ENCODE measurements at places on chromosomes 4 and X.
A peak's percentile ranks its signal among the peaks of the same experiment; 100 is the strongest.

DNA sequence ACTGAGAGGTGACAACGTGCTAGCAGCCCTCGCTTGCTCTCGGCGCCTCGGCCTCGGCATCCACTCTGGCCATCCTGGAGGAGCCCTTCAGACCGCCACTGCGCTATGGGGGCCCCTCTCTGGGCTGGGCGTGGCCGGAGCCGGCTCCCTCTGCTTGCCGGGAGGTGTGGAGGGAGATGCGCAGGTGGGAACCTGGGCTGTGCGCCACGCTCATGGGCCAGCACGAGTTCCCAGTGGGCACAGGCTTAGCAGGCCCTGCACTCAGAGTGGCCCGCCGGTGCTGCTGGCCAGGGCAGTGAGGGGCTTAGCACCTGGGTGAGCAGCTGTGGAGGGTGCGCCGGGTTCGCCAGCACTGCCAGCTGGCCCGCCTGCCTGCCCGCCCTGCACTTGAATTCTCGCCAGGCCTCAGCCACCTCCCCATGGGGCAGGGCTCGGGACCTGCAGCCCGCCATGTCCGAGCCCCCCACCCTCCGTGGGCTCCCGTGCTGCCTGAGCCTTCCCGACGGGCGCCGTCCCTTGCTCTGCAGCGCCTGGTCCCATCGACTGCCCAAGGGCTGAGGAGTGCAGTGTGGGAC, 148.0 kb downstream of the RAPGEF2 start:
- no peak for DNase-seq

DNA sequence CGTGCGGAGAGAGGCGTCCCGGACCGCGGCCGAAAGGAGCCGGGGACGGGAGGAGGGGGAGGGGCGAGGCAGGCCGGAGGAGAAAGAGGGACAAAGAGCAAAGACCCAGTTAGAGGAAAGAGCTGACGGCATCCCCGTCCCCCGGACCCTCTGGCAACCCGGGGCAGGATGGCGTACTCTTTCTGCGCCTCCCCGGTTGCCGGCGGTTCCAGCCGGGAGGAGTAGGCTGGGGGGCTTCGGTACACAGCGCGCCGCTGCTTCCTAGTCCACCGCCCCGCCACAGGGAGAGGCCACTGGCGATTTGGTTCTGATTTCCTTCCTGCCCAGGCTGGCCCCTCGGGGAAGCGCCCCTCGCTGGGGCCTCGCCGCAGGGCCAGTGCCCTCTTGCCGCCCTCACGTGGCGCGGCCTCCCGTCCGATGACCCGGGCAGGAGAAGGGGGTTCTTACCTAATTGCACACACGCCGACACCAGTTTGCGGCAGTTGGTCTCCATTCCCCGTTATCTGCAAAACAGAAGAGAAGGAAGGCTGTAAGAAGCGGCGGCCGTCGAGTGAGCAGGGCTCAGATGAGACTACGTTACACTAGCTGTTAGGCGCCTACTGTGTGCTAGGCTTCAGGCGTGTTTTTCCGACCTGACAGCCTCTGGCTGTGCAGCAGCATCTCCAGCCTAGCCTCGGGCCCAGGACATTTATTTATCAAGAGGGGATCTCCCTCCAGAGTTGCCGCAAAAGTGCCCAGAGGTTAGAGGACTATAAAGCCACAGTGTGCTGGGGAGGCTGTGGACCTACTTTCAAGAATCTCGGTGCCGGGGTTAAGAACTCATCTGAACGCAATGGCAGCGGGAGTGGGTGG, 9.9 kb upstream of the PITX2 start:
- DNase-seq = no peak

GRCh38 chrX:115459883-115460880, 100.8 kb upstream of the PLS3 start:
- peak; percentile 90 for DNase-seq

DNA sequence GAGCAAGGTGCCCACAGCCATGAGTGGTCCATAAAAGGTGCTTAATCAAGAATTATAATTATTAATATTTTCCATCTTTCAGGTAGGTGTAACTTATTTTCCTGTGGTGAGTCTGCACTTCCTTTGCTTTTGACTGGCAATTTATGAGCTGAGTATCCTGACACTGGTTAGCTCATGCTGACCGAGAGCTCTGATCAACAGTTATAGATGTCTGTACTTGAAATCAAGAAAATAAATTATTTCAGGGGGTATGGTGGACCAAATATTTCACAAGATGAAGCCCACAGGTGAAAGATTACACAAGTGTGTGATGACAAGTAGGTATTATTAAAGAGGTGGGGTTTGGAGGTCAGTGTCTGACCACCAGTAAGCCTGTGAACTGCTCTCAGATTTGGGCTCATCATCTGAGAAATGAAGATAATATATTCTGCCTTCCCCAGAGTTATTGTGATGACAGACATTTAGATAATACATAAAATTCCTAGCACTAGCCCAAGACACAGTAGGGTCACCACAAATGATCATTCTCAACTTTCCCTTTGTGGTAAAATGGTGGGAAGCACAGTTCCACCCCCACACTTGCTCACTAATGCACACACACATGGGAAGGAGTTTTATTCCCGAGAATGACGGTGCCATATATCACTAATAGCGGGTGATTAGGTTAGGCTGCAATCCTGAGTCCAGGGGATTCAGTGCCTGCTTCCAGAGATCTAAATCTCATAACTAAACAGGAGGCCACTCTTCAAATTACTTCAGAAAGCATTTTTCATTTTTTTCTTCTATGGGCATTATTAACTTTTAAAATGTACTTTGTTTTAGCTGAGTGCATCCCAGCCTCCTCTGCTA, 34.0 kb upstream of the PACRGL start:
- DNase-seq = no peak

GRCh38 chrX:33357606-33358005, 146.3 kb upstream of the DMD start:
- no peak for DNase-seq

- DNase-seq = no peak
Observed at GRCh38 chr4:135368831-135369230, 1167.2 kb upstream of the PABPC4L start.

GRCh38 chr4:160038615-160039014, 935.7 kb downstream of the RAPGEF2 start:
- no peak for DNase-seq

DNA sequence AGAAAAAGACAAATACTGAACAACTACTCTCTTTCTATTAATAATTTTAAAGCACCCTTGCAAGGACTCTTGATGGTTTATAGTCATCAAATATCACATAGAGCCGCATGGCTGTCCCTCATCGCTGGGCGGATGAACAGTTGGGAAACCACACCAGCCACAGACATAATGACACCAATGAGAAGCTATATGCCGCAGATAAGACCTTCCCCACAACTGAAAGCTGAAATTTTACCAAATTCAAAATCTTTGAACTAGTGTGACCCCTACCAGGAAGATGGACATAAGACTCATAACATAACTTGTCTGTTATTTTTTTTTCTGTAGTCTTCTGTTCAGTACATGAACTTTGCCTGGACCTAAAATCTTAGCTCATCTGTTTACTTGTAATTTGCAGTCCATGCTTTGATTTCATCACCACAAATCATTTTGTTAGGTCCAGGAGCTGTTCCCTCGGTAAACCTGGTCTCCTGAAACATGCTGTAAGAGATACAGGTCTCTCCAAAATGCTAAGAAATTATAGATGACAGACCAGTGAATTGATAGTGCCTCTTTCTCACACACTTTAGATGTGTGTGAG, 157.3 kb upstream of the RAPGEF2 start:
- no peak for DNase-seq

GRCh38 chrX:43822014-43822413, 60.2 kb downstream of the MAOB start:
- DNase-seq = no peak
